CD4-positive, alpha-beta T cell treated with Interleukin-12 subunit alpha and Interleukin-12 subunit beta, for 1 hour (primary cell): ENCODE measurements at places on chromosomes 12 and 14.

GRCh38 chr14:104876251-104876699 lies 11.2 kb downstream of the CEP170B start:
- peak; percentile 30 for DNase-seq

DNA sequence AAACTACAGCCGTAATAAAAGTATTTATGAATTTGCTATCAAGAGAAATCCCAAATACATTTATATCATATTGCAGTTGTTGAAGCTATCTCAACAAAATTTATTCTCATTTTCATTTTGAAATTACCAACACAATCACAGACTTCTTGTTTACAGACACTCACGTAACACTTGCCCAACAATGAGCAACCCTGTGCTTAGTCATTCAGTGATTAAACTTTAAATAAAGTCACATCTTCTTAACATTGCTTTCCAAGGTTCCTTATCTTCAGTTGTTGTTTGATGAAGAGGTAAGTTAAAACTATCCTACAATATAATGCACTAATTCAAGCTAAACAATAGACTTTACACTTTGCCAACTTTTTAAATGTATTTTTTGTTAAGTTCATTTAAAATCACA lies 601.8 kb downstream of the SLC16A7 start:
- no peak for DNase-seq

DNA sequence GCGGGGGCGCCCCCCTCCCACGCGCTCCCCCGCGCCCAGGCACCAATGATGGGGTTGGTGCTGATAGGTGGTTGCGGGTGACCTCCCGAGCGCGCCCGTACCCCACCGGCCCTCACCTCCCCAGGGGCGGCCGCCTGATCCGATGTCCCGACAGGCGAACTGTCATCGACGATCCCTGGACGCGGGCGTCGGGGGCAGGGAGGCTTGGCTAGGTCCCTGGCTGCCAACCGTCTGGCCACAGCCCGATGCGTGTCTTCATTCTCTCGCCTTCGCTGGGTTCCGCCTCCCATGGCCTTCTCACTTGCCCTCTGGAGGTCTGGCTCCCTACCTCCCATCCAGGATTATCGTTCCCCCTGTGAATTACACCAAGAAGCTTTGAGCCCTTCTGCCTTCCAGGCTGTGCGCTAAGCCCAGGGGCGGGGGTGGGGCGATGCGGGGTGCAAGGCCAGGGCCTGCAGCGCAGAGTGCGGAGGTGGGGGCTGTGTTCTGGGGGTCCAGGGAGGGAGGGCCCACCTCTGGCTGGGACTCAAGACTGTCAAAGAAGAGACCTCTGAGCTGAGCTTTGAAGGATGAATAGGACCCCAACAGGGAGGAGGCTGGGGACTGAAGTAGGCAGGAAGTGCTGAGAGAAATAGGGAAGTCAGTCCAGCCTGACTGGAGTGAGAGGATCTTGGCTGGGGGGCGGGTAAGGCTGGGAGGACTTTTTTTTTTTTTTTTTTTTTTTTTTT lies 7.7 kb upstream of the RACGAP1 start:
- no peak for DNase-seq

GRCh38 chr12:124364543-124364942 lies 69.7 kb downstream of the RFLNA start:
- DNase-seq: no peak

- no peak for DNase-seq
These were observed 17.0 kb downstream of the NFYB start for GRCh38 chr12:104121001-104121400.

DNA sequence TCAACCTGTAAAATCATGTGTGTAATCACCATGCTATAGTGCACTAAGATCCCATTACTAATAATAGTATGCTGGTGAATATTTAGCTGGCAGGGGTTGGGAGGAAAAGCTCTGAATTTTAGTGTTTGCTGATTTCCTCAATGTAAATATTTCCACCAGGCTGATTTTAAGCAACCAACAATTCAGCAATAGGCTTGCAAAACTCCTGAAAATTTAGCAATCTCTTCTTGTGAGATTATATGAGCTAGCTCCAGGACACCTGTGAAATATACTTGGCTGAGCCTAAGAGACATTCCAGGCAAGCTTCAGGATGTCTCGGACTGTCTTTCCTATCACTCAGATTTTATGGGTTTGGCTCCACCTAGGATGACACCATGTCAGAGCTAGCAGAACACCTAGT lies 106.9 kb upstream of the ANO4 start:
- no peak for DNase-seq

DNA sequence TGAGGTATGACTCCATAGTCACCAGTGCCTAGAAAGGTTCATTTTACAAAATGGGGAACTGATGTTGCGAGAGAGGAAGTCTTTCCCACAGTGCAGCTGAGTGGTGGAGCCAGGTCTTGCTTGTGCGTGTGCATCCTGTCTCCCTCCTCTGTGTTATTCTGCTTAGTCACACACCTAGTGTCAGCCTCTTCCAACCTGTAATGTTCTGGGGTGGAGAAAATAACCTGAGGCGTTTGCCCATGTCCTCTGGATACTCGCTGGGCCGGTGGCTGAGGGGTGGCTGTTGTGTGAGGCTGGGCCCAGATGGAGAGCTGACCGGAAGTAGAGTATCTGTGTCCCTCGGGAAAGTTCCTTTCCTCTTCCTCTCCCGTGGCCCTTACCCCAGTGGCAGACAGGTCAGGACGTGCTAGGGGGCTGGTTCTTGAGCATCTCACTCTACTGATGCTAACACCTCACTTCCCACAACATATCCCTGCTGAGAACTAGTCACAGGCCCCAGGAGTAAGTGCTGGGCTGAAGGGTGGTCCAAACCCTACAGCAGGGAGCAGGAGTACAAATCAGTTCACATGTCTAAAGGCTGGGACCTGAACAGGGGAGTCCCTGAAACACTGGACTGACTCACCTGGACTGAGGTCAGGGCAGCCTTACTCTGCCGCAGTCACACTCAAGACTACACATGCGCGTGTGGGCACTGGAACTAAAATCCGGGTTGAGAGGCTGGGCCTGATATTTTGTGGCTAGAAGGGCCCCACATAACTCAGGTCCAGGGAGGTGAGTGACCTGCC lies 7.0 kb downstream of the MLF2 start:
- DNase-seq: no peak

DNA sequence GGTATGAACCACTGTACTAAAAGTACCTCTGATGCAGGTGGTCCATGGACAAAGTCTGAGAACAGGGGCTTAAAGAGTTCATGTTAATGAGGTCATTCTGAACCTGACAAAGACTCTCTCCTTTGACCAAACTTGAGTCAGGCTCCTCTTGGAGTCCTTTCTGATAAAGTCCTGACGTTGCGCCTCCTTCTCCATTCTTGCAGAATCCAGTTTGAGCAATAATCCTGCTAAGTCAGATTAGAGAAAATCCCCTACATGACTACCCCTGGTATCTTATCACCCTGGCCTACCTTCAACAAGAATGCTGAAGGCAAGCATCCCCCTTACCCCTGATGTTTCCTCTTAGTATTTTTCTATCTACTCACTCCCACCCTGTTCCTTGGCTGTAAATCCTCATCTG lies 46.0 kb upstream of the ISM2 start:
- no peak for DNase-seq

DNA sequence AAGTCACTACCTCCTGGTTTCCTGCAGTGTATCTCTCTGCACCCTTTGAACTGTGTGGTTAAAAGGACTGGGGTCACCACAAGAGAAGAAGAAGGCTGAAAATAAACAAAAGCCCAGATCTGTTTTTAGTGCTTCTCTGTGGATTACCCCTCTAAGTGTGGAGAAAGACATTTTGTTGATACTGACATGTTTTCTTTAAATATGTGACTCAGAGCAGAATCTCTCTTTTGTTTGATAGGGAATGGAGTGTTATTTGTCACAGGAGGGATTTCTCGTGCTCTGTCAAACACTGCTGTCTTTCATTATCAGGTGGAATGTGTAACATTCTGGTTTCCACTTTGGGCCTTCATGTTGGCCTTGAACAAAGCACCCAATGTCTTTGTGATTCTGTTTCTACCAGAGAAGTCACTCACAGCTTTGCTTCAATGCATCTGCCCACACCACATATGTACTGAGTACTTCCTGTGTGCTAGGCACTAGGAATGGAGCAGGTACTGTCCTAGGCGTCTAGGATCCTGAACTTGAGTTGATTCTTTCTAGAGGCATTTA lies 82.1 kb downstream of the PLXNC1 start:
- no peak for DNase-seq

- no peak for DNase-seq
These were observed 17.6 kb upstream of the STK38L start for GRCh38 chr12:27226407-27226929.

DNA sequence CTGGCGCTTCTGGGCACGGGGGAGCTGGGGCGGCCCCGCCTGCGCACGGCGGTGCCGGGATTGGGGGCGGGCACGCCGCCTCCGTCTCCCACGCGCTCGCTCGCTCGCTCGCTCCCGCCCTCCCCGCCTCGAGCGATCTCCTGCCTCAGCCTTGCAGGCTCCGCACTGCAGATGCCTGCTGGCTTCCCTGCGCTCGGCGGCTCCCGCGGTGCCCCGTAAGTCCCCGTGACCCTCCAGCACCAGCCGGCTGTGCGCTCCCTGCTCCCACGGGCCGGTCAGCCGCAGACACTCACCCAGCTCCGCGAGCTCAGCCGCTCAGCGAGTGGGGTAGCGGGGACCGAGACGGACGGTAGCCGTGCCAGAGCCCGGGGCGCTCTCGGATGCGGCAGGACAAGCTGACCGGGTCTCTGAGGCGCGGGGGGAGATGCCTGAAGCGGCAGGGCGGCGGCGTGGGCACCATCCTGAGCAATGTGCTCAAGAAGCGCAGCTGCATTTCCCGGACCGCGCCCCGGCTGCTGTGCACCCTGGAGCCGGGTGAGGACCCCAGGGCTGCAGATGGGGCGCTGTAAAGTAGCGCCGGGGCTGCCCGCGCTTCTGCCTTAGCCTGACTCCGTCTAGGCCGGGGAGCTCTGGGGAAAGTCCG lies at the start of gene TBC1D30:
Gene TBC1D30 (plus strand): TSS at position 148 of the 643 bp plus-strand sequence. CDS start 233 bp downstream, at position 381.
- no peak for DNase-seq

GRCh38 chr12:110906083-110906482 lies 14.3 kb downstream of the MYL2 start:
- no peak for DNase-seq

- peak; percentile 72 for DNase-seq
These were observed 486 bp upstream of the AKT1 start for GRCh38 chr14:104795781-104796686.

- no peak for DNase-seq
These were observed 15.7 kb downstream of the SMCO2 start for GRCh38 chr12:27462151-27462694.

DNA sequence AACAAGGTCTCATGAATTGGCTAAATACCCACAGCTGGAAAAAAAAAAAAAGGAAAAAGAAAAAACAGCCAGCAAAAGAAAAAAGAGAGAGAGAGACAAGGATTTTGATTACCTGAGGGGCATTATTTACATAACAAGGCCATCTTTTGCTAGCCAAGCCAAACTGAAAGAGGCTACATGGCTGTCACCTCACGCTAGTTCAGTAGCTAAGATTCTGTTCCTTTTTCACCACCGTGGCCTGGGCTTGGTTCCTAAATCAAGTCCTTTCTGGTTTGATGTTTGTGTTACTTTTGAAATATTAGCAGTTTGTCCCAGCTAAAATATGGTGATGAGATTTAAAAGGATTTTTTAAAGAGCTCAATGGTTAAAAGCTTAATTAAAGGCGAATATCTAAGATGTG lies 2.0 kb upstream of the SDS start:
- DNase-seq: no peak

DNA sequence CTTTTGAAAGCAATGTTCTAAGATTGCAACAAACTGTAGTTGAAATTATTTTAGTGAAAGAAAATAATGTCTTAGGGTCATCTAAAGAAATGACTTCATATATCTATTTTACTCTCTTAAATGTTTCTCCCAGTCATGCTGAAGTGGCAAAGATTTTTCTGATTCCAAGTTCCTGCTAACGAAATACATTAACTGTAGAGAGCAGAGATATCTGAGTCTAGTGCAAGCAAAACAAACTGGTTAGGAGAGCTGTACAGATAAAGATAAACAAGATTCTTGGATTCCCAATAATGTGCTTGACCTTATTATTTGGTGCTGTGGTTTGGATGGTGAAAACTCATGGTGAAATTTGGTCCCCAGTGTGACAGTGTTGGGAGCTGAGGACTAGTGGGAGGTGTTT lies 199.9 kb upstream of the PWP1 start:
- DNase-seq: no peak

DNA sequence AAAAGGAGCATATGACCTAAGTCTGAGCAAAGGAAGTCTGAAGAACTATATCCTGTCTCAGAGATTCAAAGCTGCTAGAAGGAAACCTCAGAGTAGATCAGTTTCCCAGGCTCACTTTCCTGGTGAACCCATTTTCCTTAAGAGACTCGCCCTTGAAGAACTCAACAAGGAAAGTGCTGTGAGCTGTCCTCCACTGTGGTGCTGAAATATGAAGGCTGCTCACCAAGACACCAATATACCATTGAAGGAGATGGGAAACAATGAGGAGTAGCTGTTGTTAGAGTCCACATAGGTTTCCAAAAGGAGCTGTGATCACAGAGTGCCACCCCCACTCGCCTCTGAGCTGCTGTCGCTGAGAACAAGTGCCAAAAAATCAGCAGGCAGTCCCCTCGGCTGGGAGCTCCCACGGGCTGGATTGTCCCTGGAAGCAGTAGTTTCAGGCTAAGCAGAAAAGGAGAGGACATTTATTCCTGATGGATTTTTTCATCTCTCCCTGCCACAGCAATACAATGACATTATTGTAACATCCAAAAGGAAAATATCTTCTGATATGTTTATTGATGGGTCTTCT lies 282.1 kb downstream of the RPS29 start:
- DNase-seq: no peak

DNA sequence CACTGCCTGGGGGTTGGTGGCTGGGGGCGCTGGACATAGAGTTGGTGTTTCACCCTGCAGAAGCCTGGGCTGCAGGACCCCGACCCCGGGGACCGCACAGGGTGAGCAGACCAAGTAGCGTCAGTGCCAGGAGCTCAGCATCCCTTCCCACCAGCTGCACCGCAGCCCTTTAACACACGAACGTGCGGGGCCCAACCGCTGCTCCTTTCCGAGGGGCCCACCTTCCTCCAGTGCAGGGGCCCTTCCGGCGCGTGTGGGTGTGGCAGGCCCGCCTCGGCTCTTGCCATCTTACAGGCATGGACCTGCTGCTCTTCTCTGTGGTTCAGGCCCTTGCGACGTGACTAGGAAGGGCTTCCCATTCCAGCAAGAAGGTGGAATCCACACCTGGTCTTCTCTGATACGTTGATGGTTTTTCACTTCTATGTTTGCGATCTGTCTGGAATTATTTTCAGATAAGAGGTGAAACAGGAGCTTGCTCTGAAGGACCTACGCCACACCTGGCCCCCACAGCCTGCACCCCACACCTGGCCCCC lies 47.8 kb downstream of the LRCOL1 start:
- DNase-seq: no peak

- no peak for DNase-seq
These were observed 1.1 kb downstream of the PPP4R4 start for GRCh38 chr14:94175011-94175745.

- no peak for DNase-seq
These were observed 408.3 kb downstream of the AACS start for GRCh38 chr12:125473501-125473900.

- no peak for DNase-seq
These were observed 1.5 kb upstream of the CRIP2 start for GRCh38 chr14:105473033-105473676.
